Thyroid gland (tissue), 4 donors: ENCODE measurements at places on chromosomes 5 and 9. TPM values are rescaled to one million over a fixed set of nuclear protein-coding genes. Genes with fewer than 3 reads are reported as not detected.

GRCh38 chr9:73347720-73348119, 196.1 kb downstream of the ANXA1 start:
- no peak for DNase-seq

DNA sequence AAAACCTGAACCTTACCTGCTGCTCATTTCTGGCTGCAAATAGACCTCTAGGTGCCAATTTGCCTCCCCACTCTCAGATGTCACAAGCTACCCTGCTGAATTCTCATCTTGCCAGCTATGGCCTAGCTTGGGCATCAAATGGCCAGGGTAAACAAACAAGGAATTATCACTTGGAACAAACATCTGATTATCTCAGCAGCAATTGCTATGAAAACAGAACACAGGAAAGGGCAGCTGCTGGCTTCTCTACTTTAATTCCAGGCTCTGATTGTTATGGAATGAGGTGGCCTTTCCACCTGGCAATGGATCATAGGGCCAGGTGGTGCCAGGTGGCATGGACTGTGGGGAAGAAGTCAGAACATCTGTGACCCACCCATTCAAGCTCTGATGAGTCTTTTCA, 505.1 kb downstream of the TLR4 start:
- DNase-seq: no peak

- no peak for DNase-seq
Measured at GRCh38 chr5:71948206-71948605, 159.1 kb upstream of the MAP1B start.

DNA sequence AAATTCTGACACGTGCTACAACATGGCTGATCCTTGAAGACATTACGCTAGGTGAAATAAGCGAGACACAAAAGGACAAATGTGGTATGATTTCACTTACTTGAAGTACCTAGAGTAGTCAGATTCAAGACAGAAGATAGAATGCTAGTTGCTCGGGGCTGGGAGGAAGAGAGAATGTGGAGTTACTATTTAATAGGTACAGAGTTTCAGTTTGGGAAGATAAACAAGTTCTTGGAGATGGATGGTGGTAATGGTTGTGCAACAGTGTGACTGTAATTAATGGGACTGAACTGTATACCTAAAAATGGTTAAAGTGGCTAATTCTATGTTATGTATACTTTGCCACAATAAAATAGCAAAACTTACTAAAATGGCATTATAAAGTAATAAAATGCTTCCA, 34.4 kb downstream of the PAM start:
- no peak for DNase-seq

DNA sequence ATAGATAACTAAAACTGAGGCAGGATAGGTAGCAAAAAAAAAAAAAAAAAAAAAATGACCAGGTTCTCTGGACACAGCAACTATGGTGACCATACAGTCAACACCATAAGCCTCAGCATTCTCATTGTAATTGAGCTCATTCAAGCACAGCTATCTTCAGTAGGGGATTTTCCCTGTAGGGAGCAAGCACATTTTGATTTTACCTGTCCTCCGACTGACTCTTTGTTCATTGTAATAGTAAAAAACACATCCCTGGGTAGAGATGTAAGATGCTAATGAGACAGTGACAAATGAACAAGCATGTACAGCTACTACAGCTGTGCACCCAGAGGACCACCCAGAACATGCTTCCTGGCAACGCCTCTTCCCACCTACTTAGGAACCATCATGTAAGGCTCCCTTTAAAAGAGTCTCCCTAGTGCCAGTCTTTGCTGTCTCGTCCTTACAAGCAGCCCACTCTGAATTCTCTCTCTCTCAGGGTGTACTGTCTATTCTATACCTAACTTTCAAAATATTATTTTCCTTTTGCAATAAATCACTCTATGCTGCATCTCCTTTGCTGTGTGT, 65.0 kb upstream of the FBXW11 start:
- DNase-seq: no peak

DNA sequence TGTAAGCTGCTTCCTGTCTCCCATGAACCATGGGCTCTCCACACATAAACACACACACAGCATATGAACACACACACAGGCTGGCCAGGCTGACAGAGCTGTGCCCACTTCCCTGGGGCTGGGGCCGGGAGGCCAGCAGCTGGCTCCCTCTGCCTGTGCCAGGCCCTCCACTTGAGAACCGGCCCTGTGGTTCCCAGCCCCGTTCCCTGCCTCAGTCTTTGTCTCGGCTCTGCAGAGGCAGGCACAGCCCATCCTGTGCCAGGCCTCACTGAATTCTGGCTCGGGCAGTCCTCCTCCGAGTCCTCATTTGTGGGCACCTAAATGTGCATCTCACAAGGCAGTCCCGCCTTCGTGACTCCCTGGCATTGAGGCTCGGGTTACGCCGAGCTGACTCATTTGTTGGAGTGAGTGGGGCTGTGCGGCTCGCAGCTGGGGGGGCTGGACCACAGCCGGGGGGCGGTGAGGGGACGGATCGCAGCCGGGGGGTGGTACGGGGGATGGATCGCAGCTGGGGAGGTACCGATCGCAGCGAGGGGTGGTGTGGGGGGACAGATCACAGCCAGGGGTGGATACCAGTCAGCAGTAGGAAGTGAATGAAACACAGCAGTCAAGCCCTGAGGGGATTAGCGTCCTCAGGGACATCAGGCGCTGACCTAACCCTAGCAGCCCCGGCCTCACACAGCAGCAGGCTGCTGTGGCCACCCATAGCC, 72.3 kb downstream of the PSMB7 start:
- DNase-seq: peak; percentile 59

DNA sequence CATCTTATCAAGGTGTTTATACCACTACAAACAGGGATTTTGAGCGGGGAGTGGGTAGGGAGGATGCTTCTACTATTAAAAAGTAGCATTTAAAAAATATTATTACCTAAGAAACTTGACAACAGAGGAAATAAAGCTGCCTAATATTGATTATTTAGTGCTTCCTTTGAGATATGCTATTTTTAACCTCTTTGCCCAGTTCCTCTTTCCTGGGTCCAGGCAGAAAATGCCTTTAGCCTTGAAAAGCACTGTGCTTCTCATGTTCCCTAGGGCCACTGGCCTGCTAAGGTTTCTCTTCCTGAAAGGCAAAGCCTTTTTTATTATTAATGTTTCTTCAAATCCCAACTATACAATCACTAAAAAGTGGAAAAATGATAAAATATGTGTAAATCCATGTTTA, 217.2 kb upstream of the HAPLN1 start:
- DNase-seq: no peak

Gene SMU1
- 20.3 TPM for total RNA-seq

Gene MOB3B
- 17.3 TPM for total RNA-seq

Gene SAXO1
- total RNA-seq: 0.54 TPM
